Effector memory CD8-positive, alpha-beta T cell (primary cell): ENCODE measurements at places on chromosomes 11 and 22.

- DNase-seq, result no peak
Measured at GRCh38 chr22:34879001-34879400, 187.0 kb upstream of the ISX start.

DNA sequence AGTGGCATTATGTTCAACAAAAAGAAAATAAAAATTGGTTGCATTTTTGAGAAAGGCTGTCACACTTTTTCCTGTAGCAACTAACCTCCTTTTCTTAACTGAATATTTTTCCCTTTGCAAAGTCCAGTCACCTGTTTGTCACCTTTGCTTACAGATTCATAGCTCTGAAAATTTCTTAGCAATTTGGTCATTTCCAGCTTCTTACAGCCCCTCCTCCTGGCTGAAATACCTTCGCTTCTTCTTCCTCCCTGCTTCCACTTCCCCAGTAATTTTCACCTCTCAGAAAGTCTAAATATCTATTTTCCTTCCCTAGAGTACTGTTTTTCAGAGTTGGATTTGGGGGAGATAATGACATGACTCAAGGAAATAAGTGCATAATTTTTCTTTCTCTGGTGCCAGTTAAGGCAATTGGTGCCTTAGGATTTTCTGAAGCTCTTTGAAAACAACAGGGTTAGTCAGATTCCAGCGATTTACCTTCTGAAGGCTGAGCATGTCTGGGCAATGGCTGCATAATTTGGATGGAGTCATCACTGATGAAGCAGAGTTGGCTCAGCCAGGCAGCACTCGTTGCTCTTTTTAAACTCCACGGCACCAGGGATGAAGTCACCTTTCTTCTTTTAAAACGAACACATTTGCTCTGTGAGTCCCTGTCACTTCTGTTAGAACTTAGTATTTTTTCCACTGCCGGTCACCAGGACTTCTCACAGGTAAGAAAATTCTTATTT is 62.1 kb upstream of the AMOTL1 start:
- DNase-seq, result no peak

DNA sequence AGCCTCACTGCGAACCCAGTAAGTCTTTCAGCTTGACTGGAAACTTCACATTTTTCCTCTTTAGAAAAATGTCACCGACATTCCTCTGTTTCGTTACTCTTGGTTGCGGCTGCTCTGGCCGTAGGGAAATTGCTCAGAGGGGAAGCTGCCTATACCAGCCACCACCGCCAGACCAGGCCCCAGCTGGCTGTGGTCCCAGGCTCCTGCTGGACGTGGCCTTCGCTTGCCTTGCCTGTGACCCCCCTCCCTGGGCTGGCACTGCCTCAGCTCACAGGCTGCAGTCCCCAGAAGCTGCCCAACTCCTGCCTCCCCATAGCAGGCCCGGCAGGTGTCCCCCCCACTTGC is 197.8 kb downstream of the MN1 start:
- no peak for DNase-seq

DNA sequence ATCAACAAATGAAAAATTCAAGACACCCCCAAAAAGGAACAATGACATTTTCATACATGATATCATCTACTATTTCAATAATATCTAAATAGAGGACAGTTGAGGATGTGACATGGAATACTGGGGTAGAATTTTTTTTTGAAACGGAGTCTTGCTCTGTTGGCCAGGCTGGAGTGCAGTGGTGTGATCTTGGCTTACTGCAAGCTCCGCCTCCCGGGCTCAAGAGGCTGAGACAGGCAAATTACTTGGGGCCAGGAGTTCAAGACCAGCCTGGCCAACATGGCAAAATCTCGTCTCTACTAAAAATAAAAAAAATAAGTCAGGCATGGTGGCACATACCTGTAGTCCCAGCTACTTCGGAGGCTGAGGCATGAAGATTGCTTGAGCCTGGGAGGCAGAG is 41.4 kb downstream of the LRRC74B start:
- no peak for DNase-seq
